Activated CD4-positive, CD25-positive, alpha-beta regulatory T cell treated with anti-CD3 and anti-CD28 coated beads, Interleukin-2, amount 50 U/mL, for 16 hours (primary cell): ENCODE measurements at places on chromosomes 5 and 9.

DNA sequence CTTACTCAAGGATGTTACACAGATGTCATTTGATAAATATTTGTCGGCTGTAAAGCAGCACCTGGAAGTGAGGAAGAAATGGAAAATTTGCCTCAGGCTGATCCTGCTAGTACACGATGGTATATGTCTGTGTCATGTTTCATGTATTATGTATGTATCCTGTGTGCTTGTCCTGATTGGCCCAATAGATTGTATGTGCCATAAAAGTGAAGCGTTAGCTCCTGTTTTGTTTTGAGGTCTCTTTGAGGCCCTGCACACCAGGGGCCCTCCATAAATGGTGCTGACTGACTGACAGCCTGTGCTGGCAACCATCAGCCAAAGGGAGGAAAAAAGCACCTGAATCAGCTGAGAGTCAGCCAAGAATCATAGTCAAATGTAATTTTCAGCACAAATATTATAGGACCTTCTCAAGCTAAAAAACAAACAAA, 11.8 kb upstream of the LNPEP start:
- DNase-seq = no peak

DNA sequence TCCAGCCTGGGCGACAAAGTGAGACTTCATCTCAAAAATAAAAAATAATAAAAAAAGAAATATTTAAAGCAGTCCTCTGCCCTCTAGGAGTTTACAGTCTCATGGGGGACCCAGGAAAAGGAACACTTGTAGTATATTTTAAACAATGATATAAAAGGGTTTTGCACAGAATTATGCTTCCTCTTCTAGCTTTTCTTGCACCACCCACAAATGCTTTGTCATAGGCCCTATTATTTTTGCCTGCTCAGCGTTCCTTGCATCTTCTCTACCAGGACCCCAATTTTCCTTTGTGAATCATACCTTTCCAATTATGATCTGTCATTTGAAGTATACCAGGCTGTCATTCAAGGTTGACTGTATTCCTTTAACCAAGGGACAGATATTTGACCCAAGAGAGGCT, 164.8 kb upstream of the CDKN2B start:
- DNase-seq = no peak

- no peak for DNase-seq
These were observed 300.5 kb downstream of the COX7C start for GRCh38 chr5:86918246-86918645.

- no peak for DNase-seq
These were observed 263.2 kb downstream of the DMAC1 start for GRCh38 chr9:7536310-7536939.

DNA sequence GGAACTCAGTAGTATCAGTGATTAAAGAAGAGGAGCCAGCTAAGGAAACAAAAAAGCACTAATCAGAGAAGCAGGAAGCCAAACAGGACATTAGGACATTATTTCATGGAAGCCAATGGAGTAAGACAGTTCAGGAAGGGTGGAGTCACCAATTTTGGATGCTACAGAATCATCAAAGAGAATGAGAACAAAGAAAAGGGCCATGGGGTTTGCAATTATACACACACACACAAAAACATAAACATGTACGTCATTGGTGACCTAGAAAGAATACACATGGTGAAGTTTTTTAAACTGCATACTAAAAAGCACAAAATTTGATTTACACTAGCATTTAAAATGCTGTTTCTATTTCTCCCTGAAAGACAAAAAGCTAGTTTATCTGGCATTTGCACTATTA, 96.8 kb upstream of the MRPS30 start:
- no peak for DNase-seq
